ENCODE measurements at places on chromosomes 4 and X. TPM values are rescaled to one million over a fixed set of nuclear protein-coding genes. Genes with fewer than 3 reads are reported as not detected.

GRCh38 chrX:1147611-1148515 is 64.6 kb downstream of the CRLF2 start:
- no peak overlapping the region for H3K27ac ChIP-seq
- no peak for DNase-seq
- H3K36me3 ChIP-seq, result no peaks in the 10 kb centered on the region
- no peaks in the 10 kb centered on the region for H3K4me1 ChIP-seq
- H3K27me3 ChIP-seq, result no peaks in the 10 kb centered on the region

DNA sequence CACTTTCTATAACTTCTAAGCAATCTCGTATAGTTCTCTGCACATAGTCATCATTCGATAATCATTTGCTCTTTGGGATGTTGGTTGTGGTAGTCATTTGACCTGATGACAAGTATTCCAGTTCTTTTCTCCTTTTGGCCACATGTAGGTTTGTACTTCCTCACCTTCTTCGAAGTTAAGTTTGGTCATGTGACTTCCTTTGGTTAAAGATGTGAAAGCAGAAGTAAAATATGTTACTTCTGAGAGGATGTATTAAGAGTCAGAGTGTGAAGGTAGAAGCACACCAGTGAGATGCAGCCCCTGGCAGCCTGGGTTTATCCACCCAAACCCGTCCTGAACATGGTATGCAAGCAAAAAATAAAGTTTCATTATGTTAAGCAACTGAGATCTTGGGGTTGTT is 48.9 kb upstream of the ZNF518B start:
- H3K27ac ChIP-seq, result no peak overlapping the region
- H3K4me1 ChIP-seq, result peaks cover 5% of the 10 kb centered on the region
- H3K4me3 ChIP-seq, result no peak overlapping the region
- no peak for DNase-seq

GRCh38 chr4:95204873-95205272 is 343.9 kb downstream of the UNC5C start:
- no peak for DNase-seq
- H3K4me1 ChIP-seq, result no peaks in the 10 kb centered on the region

GRCh38 chr4:173714456-173714855 is 184.4 kb upstream of the HAND2 start:
- no peaks in the 10 kb centered on the region for H3K36me3 ChIP-seq
- H3K27ac ChIP-seq, result no peak overlapping the region
- H3K4me1 ChIP-seq, result no peaks in the 10 kb centered on the region
- DNase-seq, result no peak

GRCh38 chr4:11765849-11766453 is 337.3 kb upstream of the HS3ST1 start:
- no peaks in the 10 kb centered on the region for H3K4me1 ChIP-seq
- H3K36me3 ChIP-seq, result no peaks in the 10 kb centered on the region
- no peak overlapping the region for H3K4me3 ChIP-seq
- no peak overlapping the region for H3K27ac ChIP-seq

NPY5R gene
- not detected for total RNA-seq

GRCh38 chrX:40622479-40623138 is 619 bp upstream of the MPC1L start:
- no peaks in the 10 kb centered on the region for H3K27me3 ChIP-seq
- DNase-seq, result no peak
- no peaks in the 10 kb centered on the region for H3K36me3 ChIP-seq

- no peaks in the 10 kb centered on the region for H3K27me3 ChIP-seq
- H3K27ac ChIP-seq, result no peak overlapping the region
- DNase-seq, result no peak
- H3K4me3 ChIP-seq, result no peak overlapping the region
- no peaks in the 10 kb centered on the region for H3K4me1 ChIP-seq
Observed at GRCh38 chr4:123186731-123187130, 209.9 kb upstream of the SPRY1 start.

Measured in activated naive CD8-positive, alpha-beta T cell treated with anti-CD3 and anti-CD28 coated beads, Interleukin-2, amount 10 ng/mL, durations not matched to agents 7 days and 5 days (primary cell).